ENCODE measurements at places on chromosomes 2 and 18. TPM values are rescaled to one million over a fixed set of nuclear protein-coding genes. Genes with fewer than 3 reads are reported as not detected.

GRCh38 chr2:44244135-44244871 lies 31.0 kb upstream of the SLC3A1 start:
- peak overlapping the region; percentile 60 for H3K4me3 ChIP-seq
- DNase-seq = no peak
- H3K27ac ChIP-seq = no peak overlapping the region
- no peaks in the 10 kb centered on the region for H3K36me3 ChIP-seq

GRCh38 chr2:17171446-17172049 lies 346.7 kb downstream of the RAD51AP2 start:
- no peak overlapping the region for H3K4me3 ChIP-seq
- H3K36me3 ChIP-seq = no peaks in the 10 kb centered on the region
- no peaks in the 10 kb centered on the region for H3K4me1 ChIP-seq
- DNase-seq = no peak

- H3K4me1 ChIP-seq = no peaks in the 10 kb centered on the region
- no peak overlapping the region for H3K27ac ChIP-seq
- H3K27me3 ChIP-seq = no peaks in the 10 kb centered on the region
- no peak for DNase-seq
These were observed 7.6 kb upstream of the NAGK start for GRCh38 chr2:71060871-71061270.

- no peak for DNase-seq
- H3K4me1 ChIP-seq = no peaks in the 10 kb centered on the region
- H3K27ac ChIP-seq = no peak overlapping the region
- no peak overlapping the region for H3K4me3 ChIP-seq
- H3K27me3 ChIP-seq = no peaks in the 10 kb centered on the region
These were observed 7.8 kb downstream of the SULT1C4 start for GRCh38 chr2:108385411-108386071.

- H3K27me3 ChIP-seq = no peaks in the 10 kb centered on the region
- H3K4me1 ChIP-seq = no peaks in the 10 kb centered on the region
- no peak overlapping the region for H3K4me3 ChIP-seq
These were observed 105.1 kb upstream of the PXDN start for GRCh38 chr2:1849450-1849849.

GRCh38 chr2:205903549-205904129 lies 182.3 kb downstream of the INO80D start:
- no peaks in the 10 kb centered on the region for H3K4me1 ChIP-seq
- DNase-seq = no peak
- H3K27ac ChIP-seq = no peak overlapping the region

DNA sequence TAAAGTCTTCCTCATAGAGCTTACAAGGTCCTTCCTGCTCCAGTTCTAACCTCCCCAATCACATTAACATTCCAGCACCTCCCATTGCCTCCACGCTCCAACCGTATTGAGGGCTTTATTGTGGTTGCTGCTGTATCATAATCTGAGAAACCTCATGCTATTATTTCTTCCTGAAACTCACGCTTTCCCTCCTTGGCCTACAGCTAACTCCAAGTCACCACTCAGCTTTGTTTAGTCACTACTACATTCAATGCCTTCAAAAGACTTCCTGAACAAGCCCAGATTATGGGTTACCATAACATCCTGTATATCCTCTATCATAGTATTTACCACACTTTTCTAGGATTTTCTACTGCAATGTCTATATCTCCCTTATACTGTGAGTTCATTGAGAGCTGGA lies 230.4 kb downstream of the IKZF2 start:
- no peaks in the 10 kb centered on the region for H3K4me1 ChIP-seq
- no peak overlapping the region for H3K4me3 ChIP-seq
- no peaks in the 10 kb centered on the region for H3K27me3 ChIP-seq
- H3K27ac ChIP-seq = no peak overlapping the region
- H3K36me3 ChIP-seq = no peaks in the 10 kb centered on the region

DNA sequence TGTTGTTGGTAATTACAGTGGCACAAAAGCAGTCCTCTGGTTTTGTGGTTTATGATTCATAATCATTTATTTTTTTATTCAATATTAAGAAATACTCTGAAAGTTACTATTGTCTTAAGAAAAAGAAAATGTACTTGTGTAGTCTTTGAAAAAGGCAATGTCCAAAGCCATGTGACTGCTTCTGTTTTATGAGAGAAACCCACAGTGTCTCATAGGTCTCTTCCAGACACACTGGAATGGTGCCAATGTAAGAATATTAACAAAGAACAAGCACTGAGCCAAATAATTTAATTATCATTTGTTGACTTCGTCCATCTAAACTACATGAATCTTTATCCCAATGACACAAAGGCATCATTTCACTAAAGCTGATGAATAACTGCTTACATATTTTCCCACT lies 62.5 kb downstream of the RPRM start:
- no peak overlapping the region for H3K4me3 ChIP-seq
- no peaks in the 10 kb centered on the region for H3K36me3 ChIP-seq

- peak within 1 kb of the TSS; percentile 92 for H3K4me3 ChIP-seq
- H3K4me1 ChIP-seq = peaks cover 29% of the 10 kb centered on the region
- DNase-seq = peak; percentile 39
These were observed at the start of gene EFHD1 for GRCh38 chr2:232633413-232634205. TSS of gene EFHD1 (plus strand) at chr2:232633604. CDS start at chr2:232633705, 101 bp downstream.

GRCh38 chr2:19888831-19889230 lies 13.0 kb downstream of the TTC32 start:
- DNase-seq = no peak
- no peak overlapping the region for H3K4me3 ChIP-seq
- no peak overlapping the region for H3K27ac ChIP-seq
- no peaks in the 10 kb centered on the region for H3K27me3 ChIP-seq

- no peaks in the 10 kb centered on the region for H3K36me3 ChIP-seq
- no peaks in the 10 kb centered on the region for H3K27me3 ChIP-seq
These were observed 151.4 kb downstream of the SNTG2 start for GRCh38 chr2:1101982-1102590.

DNA sequence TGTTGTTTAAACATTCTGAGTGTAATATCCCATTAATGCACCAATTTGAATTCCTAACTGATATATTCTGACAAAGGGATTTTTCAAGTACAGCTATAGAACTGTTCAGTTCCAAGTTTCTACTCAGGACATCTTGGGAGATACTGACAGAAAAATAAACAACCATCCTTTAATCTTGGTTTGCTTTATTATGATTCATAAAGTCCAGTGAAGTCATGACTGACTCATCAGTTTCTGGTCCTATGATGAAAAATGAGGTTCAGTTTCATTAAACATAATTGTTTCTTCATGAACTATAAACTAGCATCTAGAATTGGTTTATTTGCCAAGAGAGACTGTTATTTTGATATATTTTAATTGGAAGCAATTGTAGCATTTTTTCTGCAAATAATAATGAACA lies 896.2 kb downstream of the CCDC85A start:
- no peaks in the 10 kb centered on the region for H3K36me3 ChIP-seq
- no peak overlapping the region for H3K4me3 ChIP-seq
- H3K4me1 ChIP-seq = no peaks in the 10 kb centered on the region
- DNase-seq = no peak

- peak overlapping the region; percentile 90 for H3K27ac ChIP-seq
- H3K4me3 ChIP-seq = no peak overlapping the region
- no peaks in the 10 kb centered on the region for H3K36me3 ChIP-seq
- peaks cover 51% of the 10 kb centered on the region for H3K4me1 ChIP-seq
These were observed 179.3 kb downstream of the GLI2 start for GRCh38 chr2:120914839-120915521.

- H3K36me3 ChIP-seq = no peaks in the 10 kb centered on the region
- no peaks in the 10 kb centered on the region for H3K27me3 ChIP-seq
- no peaks in the 10 kb centered on the region for H3K4me1 ChIP-seq
- DNase-seq = no peak
These were observed 128.1 kb upstream of the LHCGR start for GRCh38 chr2:48883661-48884060.

GRCh38 chr18:45403341-45404049 lies 211.8 kb upstream of the SLC14A2 start:
- no peak overlapping the region for H3K4me3 ChIP-seq
- H3K27ac ChIP-seq = no peak overlapping the region
- H3K4me1 ChIP-seq = no peaks in the 10 kb centered on the region

DNA sequence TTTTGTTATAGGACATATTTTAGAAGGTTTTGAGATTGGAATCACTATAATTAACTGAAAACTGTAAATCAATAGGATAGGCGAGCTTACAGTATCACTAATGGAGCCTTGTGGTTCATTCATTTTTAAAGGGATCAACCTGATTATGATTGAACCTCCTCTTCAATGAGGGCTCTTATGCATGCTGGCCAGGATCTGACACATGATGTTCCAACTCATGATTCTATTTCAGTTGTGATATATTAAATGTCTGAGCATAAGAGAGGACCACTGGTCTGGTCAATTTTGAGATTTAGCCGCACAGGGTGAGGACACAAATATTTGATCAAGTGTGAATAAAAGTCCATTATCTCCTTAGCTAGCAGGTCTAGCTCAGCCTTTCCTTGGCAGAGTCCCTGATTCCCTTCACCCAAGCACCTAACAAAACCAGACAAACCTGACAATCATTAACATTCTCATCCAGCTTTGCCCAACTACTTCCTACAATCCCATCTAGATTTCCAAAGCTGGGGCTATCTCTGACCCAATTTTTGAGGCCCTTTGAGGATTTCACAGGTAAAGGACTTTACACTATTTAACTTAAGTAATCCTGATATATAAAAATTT lies 6.9 kb upstream of the MAP4K4 start:
- H3K4me3 ChIP-seq = no peak overlapping the region
- no peaks in the 10 kb centered on the region for H3K36me3 ChIP-seq
- H3K27me3 ChIP-seq = no peaks in the 10 kb centered on the region

DNA sequence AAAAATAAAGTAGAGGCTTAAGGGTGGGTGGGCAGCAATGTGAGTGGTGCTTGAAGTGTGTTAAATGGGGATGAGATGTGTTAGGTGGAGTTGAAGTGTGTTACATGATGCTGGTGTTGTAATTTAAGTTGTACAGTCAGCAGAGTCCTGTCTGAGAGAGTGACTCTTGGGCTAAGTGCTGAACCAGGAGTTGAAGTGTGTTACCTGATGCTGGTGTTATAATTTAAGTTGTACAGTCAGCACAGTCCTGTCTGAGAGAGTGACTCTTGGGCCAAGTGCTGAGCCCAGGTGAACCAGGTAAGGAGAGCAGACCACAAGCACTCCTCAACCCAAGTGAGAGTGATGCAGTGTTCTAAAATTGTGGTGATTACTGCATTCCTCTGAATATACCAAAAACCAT lies 40.6 kb downstream of the LCLAT1 start:
- H3K27me3 ChIP-seq = no peaks in the 10 kb centered on the region
- no peak overlapping the region for H3K4me3 ChIP-seq
- no peaks in the 10 kb centered on the region for H3K36me3 ChIP-seq
- DNase-seq = no peak
- no peak overlapping the region for H3K27ac ChIP-seq
- peaks cover 21% of the 10 kb centered on the region for H3K4me1 ChIP-seq

GRCh38 chr18:10851824-10852319 lies 297.5 kb downstream of the PIEZO2 start:
- DNase-seq = no peak
- no peak overlapping the region for H3K27ac ChIP-seq
- no peaks in the 10 kb centered on the region for H3K36me3 ChIP-seq
- H3K27me3 ChIP-seq = no peaks in the 10 kb centered on the region

GRCh38 chr2:20141056-20141762 lies 83.7 kb downstream of the SDC1 start:
- H3K27ac ChIP-seq = peak overlapping the region; percentile 69
- H3K4me3 ChIP-seq = no peak overlapping the region
- H3K36me3 ChIP-seq = no peaks in the 10 kb centered on the region
- peaks cover 3% of the 10 kb centered on the region for H3K4me1 ChIP-seq

DNA sequence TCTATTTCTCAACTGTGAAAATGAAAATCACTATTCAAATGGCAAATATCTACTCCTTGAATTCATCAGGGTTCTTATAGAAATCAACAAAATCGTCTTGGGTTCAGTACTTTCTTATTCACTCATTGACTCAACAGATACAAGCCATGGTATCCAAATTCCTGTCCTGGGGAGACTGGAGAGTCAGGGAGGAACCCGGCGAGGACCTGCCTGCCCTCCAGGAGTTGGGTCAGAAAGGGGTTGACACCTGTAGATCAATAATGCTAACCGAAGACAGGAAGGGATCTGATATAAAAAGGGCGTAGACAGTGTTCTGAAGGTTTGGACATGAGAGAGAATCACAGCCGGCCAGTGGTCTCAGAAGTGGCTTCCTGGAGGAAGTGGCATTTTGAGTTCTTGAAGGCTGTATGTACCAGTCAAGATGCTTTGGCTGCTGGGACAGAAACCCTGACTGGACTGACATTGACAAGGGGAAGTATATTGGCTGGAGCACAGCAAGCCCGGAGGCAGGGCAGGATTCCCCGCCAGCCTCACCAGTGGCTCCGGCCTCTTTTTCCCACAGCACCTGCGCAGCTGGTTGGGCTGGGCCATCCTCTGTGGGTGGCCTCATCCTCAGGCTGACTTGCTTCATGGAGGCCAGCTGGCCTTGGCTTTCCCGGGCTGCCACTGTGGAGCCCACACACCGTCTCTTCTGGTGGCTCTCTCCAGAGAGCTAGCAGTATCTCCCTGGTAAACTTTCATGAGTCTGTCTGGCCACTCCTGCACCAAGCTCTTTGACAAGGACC lies 3.0 kb downstream of the LRRFIP1 start:
- H3K4me3 ChIP-seq = no peak overlapping the region
- H3K27me3 ChIP-seq = no peaks in the 10 kb centered on the region
- H3K36me3 ChIP-seq = no peaks in the 10 kb centered on the region
- peaks cover 30% of the 10 kb centered on the region for H3K4me1 ChIP-seq
- H3K27ac ChIP-seq = peak overlapping the region; percentile 84

GRCh38 chr2:120937686-120938044 lies 202.0 kb downstream of the GLI2 start:
- no peak for DNase-seq
- H3K27ac ChIP-seq = peak overlapping the region; percentile 48
- no peaks in the 10 kb centered on the region for H3K36me3 ChIP-seq

- H3K27me3 ChIP-seq = no peaks in the 10 kb centered on the region
- DNase-seq = no peak
- H3K27ac ChIP-seq = no peak overlapping the region
- peaks cover 19% of the 10 kb centered on the region for H3K36me3 ChIP-seq
These were observed 15.5 kb downstream of the CYP26B1 start for GRCh38 chr2:72131916-72132841.

DNA sequence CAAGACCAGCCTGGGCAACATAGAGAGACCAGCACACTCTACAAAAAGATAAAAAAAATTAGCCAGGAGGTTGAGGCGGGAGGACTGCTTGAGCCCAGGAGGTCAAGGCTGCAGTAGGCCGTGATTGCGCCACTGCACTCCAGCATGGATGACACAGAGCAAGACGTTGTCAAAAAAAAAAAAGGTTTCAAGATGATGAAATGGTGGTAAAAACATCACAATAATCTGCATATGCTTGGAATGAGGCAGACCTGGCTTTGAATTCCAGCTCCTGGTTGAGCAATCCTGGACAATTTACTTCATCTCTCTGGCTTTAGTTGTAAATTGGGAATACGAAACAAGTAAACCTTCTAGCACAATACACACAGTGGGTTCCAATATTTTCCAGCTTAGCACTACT lies 24.1 kb downstream of the USP40 start:
- no peak overlapping the region for H3K27ac ChIP-seq
- no peaks in the 10 kb centered on the region for H3K4me1 ChIP-seq
- no peak for DNase-seq

- H3K4me1 ChIP-seq = peaks cover 5% of the 10 kb centered on the region
- H3K27ac ChIP-seq = no peak overlapping the region
- no peaks in the 10 kb centered on the region for H3K27me3 ChIP-seq
- no peaks in the 10 kb centered on the region for H3K36me3 ChIP-seq
- DNase-seq = no peak
- no peak overlapping the region for H3K4me3 ChIP-seq
These were observed 102.3 kb upstream of the ID2 start for GRCh38 chr2:8579485-8580085.

Gene CHRNG
- not detected for total RNA-seq

Gene PAX8
- total RNA-seq = 0.11 TPM

Gene VWC2L
- not detected for total RNA-seq

Gene OTX1
- total RNA-seq = not detected

Gene RTP5
- not detected for total RNA-seq

Gene RPRM
- not detected for total RNA-seq

Gene KCNJ13
- not detected for total RNA-seq

Gene FSHR
- total RNA-seq = not detected

Gene IHH
- total RNA-seq = not detected

Gene PSTPIP2
- total RNA-seq = 1.6 TPM
